ENCODE measurements at places on chromosomes 2 and 18.

DNA sequence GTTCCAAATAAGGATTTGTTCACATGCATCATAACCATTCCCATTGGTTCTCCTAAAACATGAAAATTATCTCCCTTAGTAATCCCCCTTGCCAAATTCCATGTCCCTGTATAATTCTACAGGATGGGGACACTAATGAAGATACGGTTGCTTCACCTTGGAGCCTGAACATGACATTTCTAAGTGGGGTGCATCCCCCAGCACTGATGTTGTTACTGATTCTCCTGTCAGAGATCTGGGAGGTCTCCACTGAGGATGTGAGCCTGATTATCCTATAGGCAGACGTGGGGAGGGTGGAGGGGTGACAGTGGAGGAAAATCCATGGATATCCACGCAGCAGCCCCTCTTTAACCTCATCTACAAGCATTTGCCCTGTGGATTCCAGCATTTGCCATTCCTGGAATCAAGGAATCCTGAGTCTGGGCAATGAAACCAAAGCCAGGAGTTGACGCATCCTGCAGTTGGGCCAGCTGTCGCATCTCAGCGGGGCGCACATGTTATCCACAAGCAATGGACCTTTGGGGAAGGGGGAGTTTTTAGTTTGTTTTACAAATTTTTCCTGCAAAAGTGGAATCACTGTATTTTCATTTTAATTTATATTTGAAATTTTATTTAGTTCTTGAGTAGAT lies 57.3 kb downstream of the HK2 start:
- no peak for DNase-seq

GRCh38 chr2:201574766-201575165 lies 68.5 kb downstream of the TMEM237 start:
- DNase-seq, result peak; percentile 39

GRCh38 chr2:210422366-210422765 lies 54.2 kb downstream of the LANCL1 start:
- DNase-seq, result no peak

DNA sequence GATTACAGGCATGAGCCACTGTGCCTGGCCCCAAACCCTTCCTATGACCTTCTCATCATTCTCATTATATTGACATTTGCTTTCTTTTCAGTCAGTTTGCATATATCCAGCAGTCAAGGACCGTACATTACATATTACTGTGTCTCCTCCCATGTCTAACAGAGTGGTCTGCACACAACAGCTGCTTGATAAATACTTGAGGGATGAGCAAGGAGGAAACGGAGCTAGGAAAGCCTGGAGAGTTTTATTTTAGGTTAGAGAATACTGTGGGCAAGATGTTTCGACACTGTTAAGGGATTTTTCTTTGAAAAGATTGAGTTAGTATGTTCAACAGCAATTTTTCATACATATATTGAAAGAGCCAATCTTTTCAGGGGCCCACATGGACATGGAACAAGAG lies 76.2 kb upstream of the CHRNA1 start:
- DNase-seq, result no peak

DNA sequence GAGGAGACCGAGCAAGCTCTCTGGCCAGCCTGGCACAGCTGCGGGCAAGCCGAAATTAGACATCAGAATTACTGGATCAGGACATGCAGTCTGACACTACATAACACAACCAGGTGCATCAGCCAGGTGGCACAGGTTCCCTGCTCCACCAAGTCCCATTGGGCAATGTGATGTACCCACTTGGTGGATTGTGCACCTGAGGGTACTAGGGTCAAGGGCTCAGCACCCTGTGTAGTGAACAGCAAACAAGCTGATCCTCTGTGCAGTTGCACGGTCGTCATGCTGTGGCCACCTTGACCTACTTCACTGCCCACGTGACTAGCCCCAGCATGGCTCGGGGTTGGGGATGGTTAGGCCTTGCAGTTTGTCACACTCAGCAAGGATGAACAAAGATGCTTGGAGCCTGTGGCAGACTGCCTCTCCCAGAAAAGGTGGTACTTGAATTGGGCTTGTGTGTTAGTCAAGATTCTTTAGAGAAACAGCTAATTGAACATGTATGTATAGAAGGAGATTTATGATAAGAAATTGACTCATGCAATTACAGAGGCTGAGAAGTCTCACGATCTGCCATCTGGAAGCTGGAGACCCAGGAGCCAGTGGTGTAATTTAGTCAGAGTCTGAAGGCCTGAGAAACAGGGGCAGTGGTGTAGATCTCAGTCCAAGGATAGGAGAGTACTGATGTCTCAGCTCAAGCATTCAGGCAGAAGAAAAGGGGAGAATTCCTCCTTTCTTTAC lies 71.4 kb upstream of the TMEM87B start:
- DNase-seq, result no peak

DNA sequence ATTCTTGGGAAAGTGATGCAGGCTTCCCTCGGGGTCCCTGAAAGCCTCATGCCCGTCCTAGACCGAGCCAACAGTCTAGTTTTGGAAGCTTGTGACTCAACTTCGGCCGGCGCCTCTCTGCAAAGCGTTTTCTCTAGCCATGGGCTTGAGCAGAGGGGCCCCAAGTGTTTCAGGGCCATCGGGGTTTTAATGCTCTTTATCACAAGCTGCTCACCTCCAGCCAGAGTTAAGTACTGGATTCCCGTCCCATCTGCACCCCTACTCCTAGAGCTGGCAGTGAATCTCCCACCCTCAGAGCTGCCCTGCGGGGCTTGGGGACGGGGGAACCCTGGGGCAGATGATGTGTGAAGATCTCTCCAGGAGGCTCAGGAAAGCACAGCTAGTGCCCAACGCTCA lies 7.3 kb downstream of the RAX start:
- DNase-seq, result no peak

DNA sequence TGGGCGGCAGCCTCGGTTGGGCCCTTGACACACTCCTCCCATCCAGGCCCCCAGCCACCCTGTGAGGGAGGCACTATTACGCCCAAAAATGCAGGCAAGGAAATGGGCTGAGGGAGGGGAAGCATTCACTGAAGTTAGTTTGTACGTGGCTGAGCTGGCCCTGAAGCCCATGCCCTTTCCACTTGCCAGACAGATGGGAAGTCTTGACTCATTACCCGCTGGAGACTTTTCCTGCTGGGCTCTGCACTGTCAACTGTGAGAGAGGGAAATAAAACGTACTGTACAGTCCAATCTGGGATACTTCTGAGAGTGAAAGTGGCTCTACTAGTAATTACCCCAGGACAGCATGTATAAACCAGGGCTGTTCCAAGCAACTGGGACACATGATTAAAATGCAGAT lies 125.9 kb downstream of the MSH2 start:
- DNase-seq, result no peak

GRCh38 chr2:179348906-179349305 lies 84.3 kb upstream of the SESTD1 start:
- DNase-seq, result no peak

GRCh38 chr2:37553411-37554154 lies 117.9 kb downstream of the CDC42EP3 start:
- DNase-seq, result no peak

DNA sequence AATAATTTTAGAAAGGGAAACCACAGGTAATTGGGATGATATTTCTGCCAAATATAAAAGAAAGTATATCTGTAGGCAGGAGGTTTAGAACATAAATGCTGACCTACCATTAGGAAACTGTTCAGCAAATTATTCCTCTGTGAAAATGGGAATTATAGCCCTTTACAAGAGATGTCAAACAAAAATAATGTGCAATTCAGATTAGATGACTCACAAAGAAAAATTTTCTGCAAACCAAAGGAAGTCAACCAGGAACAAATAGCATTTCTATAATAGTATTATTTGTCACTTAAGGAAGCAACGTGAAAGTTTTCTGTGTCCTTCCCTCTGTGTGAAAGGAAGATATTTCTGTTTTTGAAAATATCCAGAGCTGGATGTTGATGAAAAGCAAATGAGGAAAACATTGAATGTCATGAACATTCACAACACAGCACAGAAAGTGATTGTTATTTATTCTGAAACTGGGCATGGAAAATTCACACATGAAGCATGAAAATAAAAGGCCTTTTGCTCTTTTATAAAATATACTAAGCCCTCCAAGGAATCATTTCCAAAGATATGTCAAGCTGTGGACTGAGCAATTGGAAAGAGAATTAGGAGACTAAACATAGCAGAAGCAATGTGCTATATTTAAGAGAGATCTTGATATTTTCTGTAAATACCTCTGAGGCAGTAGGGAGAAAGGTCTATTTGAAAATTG lies 57.9 kb upstream of the SPHKAP start:
- DNase-seq, result no peak

- DNase-seq, result no peak
These were observed 74.9 kb upstream of the KLF7 start for GRCh38 chr2:207240649-207241048.

- DNase-seq, result peak; percentile 39
These were observed 75.3 kb downstream of the MBD2 start for GRCh38 chr18:54149078-54149697.

GRCh38 chr18:24516261-24516660 lies 55.8 kb downstream of the HRH4 start:
- DNase-seq, result peak; percentile 67

GRCh38 chr2:105588581-105588980 lies 156.1 kb upstream of the NCK2 start:
- no peak for DNase-seq

- DNase-seq, result no peak
These were observed 593.1 kb downstream of the TMX3 start for GRCh38 chr18:68121826-68122225.

GRCh38 chr18:8980918-8981317 lies 121.6 kb upstream of the NDUFV2 start:
- DNase-seq, result no peak

DNA sequence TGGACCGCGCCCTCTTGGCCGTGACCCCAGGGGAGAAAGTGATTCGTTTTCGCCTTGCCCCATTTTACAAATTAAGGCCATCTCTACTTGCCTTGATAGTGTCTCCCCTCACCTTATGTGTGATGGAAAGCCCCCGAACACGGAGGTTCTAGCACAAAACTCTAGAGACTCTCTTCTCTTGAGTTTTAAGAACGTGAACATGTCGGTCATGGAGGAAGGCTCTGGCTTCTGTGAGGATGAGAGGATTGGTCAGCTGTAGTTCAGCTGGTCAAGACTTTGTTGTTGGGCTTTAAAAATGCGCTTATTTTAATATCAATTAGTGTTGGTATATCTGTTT lies 828 bp downstream of the DYNC1I2 start:
- DNase-seq, result no peak

DNA sequence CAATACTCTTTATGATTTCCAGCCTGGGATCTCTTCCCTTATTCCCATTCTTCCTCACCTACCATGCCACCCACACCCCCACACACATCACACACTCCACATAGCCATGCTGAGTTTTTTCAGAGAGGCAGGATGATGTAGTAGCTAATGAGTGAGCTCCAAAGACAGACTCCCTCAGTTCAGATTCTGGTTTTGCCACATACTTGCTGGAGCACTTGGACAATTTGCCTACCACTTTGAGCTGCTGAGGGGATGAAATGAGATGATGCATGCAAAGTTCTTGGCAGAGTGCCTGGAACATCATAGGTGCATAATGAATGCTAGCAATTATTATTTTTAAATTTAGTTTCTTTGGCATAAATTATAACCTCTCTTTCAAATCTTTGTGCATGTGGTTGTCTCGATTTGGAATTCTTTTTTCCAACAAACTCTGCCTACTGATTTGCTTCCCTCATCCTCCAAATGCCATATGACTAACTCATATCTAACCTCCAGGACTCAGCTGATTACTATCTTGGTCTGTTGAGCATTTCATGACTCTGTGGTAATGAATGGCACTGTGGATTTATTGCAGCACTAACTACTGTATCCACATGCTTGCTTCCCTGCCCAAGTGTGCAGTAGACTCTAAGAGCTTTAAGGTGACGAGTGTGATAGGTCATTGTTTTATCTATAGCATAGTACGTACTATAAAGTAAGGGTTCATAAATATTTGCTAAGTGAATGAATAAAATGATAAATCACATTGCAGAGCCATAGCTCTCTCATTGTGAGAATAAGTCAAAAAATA lies 99.1 kb downstream of the TACR1 start:
- no peak for DNase-seq

DNA sequence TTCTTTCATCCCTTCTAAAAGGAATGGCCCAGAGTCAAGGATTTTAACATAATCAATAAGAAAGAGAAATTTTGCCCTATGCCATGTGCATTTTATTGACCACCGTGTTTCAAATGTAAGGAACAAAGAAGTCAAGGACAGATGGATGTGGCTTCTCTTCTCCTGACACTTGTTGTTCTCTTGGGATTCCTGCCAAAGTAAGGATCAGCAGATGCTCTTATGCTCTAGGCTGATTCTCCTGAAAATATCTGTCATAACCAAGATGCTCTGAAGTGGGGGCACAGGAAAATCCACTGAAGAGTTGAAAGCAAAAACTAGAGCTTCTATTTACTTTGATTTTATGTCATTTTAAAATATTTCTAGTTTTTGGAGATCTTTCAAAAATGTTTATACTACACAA lies 72.9 kb upstream of the SYT4 start:
- DNase-seq, result no peak

- DNase-seq, result no peak
These were observed 58.5 kb downstream of the KCTD1 start for GRCh38 chr18:26489881-26490280.

GRCh38 chr2:95362486-95362885 lies 40.0 kb upstream of the FAHD2A start:
- no peak for DNase-seq

GRCh38 chr18:52945552-52945951 lies 605.6 kb downstream of the DCC start:
- DNase-seq, result no peak

GRCh38 chr2:36060133-36060532 lies 295.4 kb upstream of the CRIM1 start:
- DNase-seq, result no peak

- DNase-seq, result no peak
These were observed 18.8 kb upstream of the SERPINB5 start for GRCh38 chr18:63457977-63458376.

GRCh38 chr2:111896024-111896423 lies 2.4 kb upstream of the MERTK start:
- DNase-seq, result peak; percentile 70

- DNase-seq, result peak; percentile 11
These were observed 207.5 kb downstream of the SPP2 start for GRCh38 chr2:234257859-234258561.

- no peak for DNase-seq
These were observed 20.4 kb upstream of the CD226 start for GRCh38 chr18:69968039-69968438.

DNA sequence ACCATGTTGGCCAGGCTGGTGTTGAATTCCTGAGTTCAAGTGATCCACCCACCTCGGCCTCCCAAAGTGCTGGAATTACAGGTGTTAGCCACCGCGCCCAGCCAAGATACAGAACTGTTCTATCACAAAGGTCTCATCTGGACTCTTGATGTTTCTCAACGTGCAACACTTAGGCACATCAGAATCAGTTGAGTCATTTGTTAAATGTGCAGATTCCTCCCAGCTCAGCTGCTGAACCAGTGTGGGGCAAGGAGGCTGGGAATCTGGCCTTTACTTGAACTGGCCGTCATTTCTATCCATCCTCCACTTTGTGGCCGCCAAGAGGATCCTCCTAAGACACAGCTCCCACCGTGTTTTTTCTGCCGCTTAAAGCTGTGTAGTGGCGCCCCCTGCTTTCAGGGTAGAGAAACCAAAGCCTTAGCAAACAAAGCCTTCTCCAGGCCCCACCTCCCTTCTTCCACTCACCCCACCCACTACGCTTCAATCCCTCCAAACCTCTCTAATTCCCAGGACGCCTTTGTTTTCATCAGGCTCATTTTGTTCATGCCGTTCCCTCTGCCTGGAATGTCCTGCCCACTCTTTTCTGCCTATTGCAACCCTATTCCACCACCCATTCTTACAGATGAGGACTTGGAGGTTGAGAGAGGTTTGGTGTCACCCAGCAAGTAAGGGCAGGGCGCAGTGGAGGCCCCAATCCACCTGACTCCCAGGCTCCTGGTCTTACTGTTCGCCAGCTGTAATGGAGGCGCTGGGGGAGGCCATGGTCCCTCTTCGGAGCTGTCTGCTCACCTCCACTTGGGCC lies 776 bp upstream of the SPEG start:
- DNase-seq, result peak; percentile 30

Data from inflammatory macrophage (primary cell).